H9 (cell line): ENCODE measurements at places on chromosomes 6 and 20. TPM values are rescaled to one million over a fixed set of nuclear protein-coding genes. Genes with fewer than 3 reads are reported as not detected.

The SLC17A2 gene
- not detected in 2 replicates for total RNA-seq

The BPIFA1 gene
- total RNA-seq, result not detected in 2 replicates

The POU3F2 gene
- total RNA-seq, result 0.09 and 0.15 TPM in 2 replicates

The TSHZ2 gene
- 0.07 TPM in 1 of 2 replicates, not detected in the other for total RNA-seq

The PDE10A gene
- 0.31 and 0.44 TPM in 2 replicates for total RNA-seq

The RTF2 gene
- total RNA-seq, result 57.2 and 62.6 TPM in 2 replicates

The KCNB1 gene
- total RNA-seq, result 0.42 and 0.68 TPM in 2 replicates

The BHLHE23 gene
- 0.22 and 0.35 TPM in 2 replicates for total RNA-seq

The DACT2 gene
- 1.6 and 1.8 TPM in 2 replicates for total RNA-seq

The MUC21 gene
- not detected in 2 replicates for total RNA-seq

The OR2H2 gene
- total RNA-seq, result not detected in 2 replicates

The RPN2 gene
- 234 TPM in 2 replicates for total RNA-seq

The HLA-DQA1 gene
- 0.68 and 1.7 TPM in 2 replicates for total RNA-seq

The C20orf141 gene
- total RNA-seq, result not detected in 2 replicates

DNA sequence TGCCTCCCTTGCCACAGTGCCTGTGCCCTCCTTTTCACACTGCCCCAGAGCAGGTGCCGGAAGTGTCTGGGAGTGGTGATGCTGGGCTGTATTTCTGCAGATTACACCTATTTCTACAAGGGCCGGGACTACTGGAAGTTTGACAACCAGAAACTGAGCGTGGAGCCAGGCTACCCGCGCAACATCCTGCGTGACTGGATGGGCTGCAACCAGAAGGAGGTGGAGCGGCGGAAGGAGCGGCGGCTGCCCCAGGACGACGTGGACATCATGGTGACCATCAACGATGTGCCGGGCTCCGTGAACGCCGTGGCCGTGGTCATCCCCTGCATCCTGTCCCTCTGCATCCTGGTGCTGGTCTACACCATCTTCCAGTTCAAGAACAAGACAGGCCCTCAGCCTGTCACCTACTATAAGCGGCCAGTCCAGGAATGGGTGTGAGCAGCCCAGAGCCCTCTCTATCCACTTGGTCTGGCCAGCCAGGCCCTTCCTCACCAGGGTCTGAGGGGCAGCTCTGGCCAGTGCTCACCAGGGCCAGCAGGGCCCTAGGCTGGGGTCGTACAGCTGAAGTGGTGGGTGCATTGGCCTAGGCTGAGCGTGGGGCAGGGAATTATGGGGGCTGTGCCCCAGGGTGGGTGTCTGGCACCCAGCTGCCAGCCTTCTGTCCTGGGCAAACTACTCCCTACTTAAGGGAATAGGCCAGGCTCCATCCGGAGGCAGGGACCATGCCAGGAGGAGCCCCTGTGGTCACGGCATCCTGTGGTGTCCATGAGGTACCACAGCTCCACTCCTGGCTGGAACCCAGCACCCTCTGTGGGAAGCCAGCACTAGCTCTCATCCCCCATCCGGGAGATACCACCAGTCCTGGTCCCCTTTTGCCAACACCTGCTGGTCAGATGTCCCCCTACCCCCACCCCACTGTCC, 3.5 kb downstream of the MMP24OS start:
- no peak for DNase-seq

DNA sequence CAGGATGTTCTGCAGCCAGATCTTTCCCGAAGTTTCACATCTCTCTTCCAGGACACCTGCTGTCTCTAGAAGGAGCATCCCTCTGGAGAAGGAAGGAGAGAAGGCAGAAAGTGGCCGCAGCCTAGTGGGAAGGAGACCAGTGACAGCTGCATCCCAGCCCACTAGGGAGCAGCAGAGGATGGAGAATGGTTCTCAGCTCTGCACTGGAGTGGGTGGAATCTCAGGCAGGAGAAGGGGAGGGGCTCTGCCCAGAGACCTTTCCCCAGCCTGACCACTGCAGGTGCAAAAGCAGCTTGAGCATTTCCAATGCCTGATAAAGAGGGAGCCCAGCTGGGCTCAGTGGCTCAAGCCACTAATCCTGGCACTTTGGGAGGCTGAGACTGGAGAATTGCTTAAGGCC, 32.3 kb downstream of the NCR2 start:
- peak; percentile 88 for DNase-seq

DNA sequence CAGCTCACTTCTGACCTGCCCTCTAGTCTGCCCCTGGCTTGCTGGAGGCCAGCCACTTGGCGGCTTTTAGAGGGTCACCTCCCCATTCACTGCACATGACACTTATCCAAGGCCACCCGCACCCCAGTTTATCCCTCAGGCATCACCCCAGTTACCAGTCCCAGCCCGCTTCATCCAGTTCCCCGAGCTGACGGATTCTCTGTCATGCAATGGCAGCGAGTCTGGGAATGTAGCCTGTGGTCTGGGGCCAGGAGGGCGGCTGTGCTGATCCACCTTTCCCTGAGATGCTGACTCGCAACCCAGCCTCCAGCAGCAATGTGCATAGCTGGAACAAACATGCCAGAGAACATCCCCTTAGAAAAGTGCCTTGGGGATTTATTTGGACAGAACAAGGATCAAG, 25.8 kb downstream of the SYNDIG1 start:
- DNase-seq, result peak; percentile 15

GRCh38 chr6:160883999-160884398, 107.6 kb upstream of the MAP3K4 start:
- no peak for DNase-seq

- DNase-seq, result peak; percentile 76
These were observed 62.3 kb downstream of the KIAA0319 start for GRCh38 chr6:24583463-24584381.

DNA sequence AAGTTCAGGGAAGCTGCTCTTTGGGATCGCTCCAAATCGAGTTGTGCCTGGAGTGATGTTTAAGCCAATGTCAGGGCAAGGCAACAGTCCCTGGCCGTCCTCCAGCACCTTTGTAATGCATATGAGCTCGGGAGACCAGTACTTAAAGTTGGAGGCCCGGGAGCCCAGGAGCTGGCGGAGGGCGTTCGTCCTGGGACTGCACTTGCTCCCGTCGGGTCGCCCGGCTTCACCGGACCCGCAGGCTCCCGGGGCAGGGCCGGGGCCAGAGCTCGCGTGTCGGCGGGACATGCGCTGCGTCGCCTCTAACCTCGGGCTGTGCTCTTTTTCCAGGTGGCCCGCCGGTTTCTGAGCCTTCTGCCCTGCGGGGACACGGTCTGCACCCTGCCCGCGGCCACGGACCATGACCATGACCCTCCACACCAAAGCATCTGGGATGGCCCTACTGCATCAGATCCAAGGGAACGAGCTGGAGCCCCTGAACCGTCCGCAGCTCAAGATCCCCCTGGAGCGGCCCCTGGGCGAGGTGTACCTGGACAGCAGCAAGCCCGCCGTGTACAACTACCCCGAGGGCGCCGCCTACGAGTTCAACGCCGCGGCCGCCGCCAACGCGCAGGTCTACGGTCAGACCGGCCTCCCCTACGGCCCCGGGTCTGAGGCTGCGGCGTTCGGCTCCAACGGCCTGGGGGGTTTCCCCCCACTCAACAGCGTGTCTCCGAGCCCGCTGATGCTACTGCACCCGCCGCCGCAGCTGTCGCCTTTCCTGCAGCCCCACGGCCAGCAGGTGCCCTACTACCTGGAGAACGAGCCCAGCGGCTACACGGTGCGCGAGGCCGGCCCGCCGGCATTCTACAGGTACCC, at the start of gene ESR1:
TSS of gene ESR1 (plus strand) at position 170 of the 858 bp plus-strand sequence. CDS start at position 401, 231 bp downstream.
- peak; percentile 87 for DNase-seq

GRCh38 chr6:123806561-123806960, 2.9 kb downstream of the NKAIN2 start:
- no peak for DNase-seq

- no peak for DNase-seq
These were observed 14.2 kb upstream of the SLCO4A1 start for GRCh38 chr20:62627901-62628612.

GRCh38 chr6:39298061-39298460, 16.2 kb downstream of the KCNK17 start:
- DNase-seq, result no peak

- DNase-seq, result no peak
These were observed 282.8 kb upstream of the FOXQ1 start for GRCh38 chr6:1029141-1029540.

- DNase-seq, result no peak
These were observed 749.3 kb downstream of the TENT5A start for GRCh38 chr6:81003156-81003555.

DNA sequence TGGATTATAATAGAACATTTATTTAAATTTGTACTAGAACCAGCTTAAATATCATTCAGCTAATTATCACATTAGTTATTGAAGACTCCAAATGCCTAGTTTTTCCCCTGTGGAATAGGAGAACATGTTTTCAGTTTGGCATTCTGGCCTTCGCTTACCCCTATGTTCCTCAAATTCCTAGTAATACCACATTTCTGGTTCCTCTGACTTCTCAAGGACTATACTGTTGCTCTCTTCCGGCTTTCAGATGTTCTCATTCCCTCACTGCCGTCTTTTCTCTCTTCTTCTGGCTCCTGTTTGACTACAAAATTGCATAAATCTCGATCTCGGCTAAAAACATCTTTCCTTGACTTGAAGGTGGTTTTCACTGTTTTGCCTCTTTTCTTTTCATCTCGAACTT, 71.8 kb upstream of the KHDRBS2 start:
- DNase-seq, result no peak

- no peak for DNase-seq
These were observed 54.4 kb downstream of the OPRM1 start for GRCh38 chr6:154093231-154094044.

DNA sequence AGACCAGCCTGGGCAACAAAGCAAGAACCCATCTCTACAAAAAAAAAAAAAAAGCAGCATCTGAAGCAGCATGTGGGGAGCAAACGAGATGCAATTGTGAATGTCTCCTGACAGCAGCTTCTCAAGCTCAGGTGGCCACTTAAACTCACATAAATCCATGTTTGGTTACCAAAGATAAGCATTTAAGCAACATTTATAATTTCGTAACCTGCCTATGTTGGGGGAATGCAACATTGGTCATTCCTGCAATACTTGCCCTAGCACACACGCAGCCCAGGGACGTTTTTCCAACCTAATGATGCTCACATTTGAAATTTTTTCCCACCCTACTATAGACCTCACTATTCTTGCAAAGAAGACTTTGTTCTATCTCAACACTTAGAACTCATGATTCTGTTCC, 113.3 kb downstream of the ZFP64 start:
- DNase-seq, result no peak

DNA sequence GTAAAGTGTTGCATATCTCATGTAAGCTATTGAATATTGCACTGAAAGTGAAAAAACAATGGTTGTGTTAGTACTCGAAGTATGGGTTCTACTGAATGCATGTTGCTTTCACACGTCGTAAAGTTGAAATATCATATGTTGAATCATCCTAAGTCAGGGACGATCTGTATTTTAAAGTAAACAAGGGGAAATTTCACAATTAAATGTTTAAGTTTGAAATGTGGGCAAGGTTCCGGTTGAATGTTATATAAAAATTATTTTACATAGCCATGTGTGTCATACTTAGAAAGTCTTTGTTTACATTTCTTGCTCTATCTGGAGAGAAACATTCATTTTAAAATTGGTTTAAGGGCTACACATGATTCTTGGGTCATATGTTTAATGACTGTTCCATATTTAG, 76.8 kb downstream of the AKAP7 start:
- DNase-seq, result no peak

DNA sequence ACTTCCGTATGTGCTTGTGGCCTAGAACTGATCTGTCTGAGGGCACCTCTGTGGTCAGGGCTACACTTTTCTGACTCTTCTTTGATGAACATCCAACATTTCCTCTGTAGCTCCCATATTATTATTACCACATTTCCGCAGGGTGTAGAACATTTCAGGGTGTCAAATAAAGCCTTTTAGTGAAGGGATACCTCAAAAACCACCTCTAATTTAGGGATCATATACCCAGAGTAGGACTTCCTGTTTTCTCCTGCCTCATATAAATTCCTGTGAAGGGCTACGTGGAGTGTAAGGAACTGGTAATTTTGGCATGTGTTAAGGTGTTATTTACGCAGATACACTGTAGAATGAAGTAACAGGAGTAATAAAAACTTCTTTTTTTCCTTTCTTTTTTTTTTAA, 5.5 kb upstream of the MUC22 start:
- DNase-seq, result no peak

DNA sequence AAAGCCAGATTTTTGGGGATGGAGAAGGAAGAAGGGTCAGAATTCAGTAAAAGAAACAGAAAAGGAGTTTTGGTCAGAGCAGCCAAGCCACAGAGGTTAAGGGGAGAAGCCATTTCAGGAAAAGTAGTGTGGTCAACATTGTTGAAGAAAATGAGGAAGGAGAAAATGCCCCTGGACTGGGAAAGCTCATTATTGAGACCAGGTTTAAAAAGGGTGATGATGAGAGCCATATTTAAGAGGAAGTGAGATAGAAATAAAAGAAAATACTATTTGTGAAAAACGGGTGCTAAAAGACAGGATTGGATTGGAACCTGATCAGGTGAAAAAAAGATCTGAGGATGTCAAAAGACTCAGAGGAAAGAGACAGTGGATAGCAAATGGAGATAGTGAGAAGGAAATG, 75.8 kb downstream of the CEP162 start:
- no peak for DNase-seq

- no peak for DNase-seq
These were observed 408.7 kb downstream of the MMUT start for GRCh38 chr6:49054311-49054710.

DNA sequence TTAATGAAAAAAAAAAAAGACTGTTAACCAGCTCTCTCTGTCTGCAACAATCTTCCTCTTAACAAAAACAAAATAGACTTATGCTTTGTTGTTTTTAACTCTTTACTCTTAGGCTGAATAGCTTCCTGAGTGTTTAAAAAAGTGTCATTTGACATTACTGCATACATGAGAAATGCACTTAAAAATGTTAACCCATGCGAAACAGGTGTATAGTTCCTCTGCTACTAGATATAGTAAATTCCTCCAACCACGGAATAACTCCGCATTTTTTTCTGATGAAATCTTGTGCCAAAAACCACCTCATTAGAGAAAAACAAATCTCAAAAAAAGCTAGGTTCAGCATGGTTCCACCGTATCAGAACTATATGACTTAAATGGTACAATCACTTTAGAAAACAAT, 426.0 kb downstream of the ADGRB3 start:
- no peak for DNase-seq

DNA sequence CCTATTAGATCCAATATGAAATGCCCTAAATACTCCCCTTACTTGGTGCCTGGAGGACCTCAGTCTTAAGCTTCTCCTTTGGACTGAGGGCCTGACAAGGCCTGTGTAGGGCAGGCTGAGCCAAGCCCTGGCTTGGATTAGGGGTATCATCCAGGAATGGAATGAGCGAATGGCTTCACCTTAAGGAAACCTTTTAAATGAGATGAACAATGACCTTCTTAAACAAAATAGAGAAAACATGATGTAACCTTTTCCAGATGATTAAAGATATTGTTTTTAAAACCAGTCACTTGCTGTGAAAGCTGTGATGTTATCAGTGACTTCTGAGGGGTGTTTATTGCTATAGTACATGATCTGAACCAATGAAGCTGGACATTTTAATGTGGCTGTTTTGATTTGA, 55.5 kb downstream of the TRAF3IP2 start:
- DNase-seq, result no peak

DNA sequence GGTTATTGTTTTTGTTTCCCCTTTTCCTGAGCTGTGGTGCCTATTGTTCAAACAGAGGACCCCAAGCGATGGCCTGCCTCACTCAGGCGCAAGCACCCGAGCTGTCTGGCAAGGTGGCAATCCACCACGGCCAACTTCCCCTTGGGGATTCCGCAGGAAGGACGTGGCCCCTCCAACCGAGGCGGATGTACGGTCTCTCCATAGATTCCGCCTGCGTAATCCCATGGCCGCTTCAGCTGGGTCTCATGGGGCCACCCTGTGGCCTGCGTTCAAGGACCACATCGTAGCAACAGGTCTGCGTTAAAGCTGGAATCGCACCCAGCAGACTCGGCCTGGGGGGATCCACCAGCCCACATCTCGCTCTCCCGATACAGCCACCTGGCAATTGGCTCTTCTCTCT, 79.9 kb downstream of the CEBPB start:
- DNase-seq, result no peak
